ENCODE measurements at places on chromosomes 2 and 18.

DNA sequence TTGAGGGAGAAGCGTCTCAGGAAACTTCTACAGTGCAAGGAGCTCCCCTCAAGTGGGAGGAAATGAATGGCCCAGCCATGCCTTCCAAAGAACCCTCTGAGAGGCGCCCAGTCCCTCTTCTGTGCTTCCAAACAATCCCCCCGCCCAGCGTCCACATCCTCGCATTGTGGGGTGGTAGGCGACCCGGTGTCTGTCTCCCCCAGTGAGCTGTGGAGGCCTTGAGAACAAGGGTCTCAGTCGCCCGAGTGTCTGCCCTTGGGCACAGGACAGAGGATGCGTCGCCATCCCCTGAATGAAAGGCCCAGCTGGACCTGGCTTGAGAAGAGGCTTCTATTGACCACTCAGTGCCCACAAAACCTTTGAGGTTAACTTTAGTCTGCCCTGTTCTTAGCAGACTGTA, 29.7 kb downstream of the INPP5D start:
- DNase-seq, result no peak

GRCh38 chr2:209321076-209321475, 102.8 kb upstream of the MAP2 start:
- DNase-seq, result no peak

GRCh38 chr2:127094509-127095366, 12.2 kb downstream of the BIN1 start:
- DNase-seq, result no peak

- DNase-seq, result no peak
Observed at GRCh38 chr2:7165736-7166135, 248.5 kb downstream of the RNF144A start.

DNA sequence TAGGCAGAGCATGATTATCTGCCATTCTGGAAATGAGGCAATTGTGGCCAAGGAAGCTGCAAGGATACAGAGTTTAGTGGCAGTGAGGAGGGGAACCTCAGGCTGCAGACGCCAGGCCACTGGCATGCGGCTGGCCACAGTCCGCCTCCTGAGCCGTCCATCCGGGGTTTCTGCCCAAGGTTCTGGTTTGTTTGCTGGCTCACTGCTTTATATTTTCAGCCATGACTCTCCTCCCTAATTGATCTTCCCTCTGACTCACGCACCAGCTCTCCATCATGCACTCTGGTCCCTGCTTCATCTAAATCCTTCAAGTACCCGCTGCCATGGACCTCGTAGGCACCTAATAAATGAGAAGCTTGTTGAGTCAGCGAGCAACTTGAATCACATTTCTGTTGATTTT, 107.8 kb upstream of the REV1 start:
- no peak for DNase-seq

- DNase-seq, result no peak
Observed at GRCh38 chr2:41847744-41848441, 199.9 kb upstream of the PKDCC start.

DNA sequence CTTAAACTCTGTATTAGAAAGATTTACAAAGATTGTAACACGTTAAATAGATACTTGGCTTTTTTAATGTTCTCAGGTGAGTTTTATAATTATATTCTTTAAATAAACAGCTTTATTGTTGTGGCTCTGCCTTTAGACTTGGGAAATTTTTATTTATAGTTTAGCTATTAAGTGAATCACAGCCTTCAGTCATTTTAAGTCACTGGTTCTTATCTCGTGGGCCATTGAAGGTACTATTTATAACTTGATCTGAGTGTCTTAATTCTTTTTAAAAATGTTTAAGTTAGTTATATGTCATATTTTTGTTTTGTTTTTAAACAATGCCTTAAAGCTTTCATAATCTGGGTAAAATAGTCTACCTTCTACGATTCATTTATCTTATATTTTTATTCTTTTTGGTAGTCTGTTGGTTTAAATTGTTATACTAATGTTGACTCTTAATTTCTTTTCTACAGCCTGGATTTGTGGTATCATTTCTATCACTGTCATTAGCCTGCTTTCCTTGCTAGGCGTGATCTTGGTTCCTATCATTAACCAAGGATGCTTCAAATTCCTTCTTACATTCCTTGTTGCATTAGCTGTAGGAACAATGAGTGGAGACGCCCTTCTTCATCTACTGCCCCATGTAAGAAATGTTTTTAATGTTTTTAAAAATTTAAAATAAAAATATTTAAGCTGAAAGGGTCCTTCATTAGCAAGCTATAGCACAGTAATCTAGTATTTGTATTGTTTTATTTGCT, 49.3 kb downstream of the SLC39A10 start:
- DNase-seq, result no peak

DNA sequence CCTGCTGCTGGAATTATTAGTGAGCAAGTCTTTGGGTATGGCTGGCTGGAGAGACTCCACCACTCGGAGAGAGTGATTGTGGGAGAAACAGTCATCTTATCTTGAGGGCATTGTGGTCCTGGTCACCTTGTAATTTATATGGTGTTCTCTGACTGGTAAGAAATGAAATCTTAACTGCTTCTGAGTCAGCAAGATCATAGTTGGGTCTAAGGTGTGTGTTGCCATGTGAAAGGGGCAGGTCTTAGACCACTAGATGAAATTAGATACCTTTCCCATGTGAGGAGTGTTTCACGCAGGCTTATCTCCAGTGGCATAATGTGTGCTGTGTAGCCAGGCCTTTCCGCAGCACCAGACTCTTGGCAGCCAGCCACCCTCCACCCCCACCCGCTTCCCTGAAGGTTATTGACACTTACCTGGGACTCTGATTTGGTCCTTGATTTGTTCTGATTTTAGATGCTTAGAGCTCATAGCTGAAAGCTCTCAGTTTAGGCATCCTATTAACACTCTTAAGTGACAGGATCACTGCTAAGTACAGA, 7.7 kb downstream of the MAPRE3 start:
- no peak for DNase-seq

GRCh38 chr2:100616841-100617390, 54.1 kb downstream of the PDCL3 start:
- DNase-seq, result no peak

- no peak for DNase-seq
Observed at GRCh38 chr2:70981421-70981820, 3.0 kb downstream of the ANKRD53 start.

DNA sequence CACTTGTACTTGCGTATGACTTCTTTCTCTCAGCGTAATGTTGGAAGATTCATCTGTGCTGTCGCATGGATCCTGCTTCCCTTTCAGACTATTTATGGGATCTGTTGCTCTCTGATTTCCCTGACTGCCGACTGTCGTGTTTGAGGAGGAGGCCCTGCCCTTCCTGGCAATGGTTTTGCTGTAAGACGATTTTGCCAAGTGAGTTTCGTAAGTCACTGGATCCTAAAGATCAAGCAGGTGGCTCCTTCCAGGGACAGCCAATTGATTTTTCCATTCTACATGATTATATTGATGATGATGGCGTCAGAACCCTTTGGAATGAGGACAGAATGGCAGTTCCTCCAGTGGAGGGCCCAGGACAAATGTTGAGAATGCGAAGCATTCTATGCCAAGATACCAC, 8.7 kb upstream of the B3GNT2 start:
- DNase-seq, result no peak

GRCh38 chr18:44759925-44760342, 79.2 kb downstream of the SETBP1 start:
- DNase-seq, result no peak
